ENCODE measurements at places on chromosomes 4 and X.

- ATAC-seq, result peak; percentile 69
Measured at GRCh38 chrX:318068-318738, 393 bp downstream of the GTPBP6 start.

DNA sequence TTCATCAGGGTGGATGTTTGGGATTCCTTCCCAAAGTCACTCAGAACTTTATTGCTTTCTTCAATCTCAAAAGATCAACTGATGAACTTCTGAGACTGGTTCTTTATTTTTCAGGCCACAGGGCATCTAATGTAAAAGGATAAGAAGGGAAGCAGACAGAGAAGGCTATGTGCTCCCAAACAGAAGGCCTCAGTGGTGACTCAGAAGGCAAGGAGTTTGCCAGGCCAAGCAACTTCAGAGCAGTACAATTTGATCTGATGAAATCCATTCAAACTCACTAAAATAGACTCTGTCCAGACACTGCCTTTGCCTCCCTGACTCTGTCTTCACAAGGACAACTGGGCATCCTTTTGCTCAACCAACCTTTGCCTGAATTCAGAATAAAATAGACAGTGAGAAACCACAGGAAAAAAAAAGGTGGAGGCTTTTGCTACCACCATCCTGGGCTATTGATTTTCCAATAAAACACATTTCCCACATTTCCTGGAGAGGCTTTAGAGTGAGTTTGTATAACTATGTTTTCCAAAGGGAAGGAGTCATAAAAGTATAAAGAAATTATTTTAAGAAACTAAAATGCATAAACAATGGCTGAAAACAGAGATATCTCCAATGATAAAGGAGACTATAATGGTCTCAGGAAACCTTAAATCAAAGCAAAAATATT, 55.2 kb downstream of the ARHGEF6 start:
- ATAC-seq, result no peak

- ATAC-seq, result no peak
Measured at GRCh38 chr4:70874268-70875156, 27.7 kb upstream of the MOB1B start.

GRCh38 chr4:59612235-59612634, 1587.9 kb upstream of the ADGRL3 start:
- ATAC-seq, result no peak

DNA sequence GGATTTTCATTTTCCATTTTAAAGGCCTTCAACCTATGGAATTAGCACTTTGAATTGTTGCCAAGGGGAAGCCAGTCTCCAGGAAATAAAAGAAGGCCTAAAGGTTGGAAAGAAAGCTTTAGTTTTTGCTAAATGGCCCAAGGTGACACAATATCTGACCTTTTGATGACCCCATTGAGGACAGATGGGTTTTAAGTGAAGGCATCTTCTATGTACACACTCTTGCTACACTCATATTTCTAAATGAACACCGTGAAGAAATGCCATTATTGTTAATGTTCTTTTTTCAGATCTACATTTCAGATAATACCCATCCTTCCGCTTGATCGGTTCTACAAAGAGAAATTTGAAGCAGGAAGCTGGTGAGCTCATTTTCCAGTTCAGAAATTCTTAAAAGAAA, 162.8 kb upstream of the POU3F4 start:
- peak; percentile 56 for ATAC-seq

- ATAC-seq, result no peak
Measured at GRCh38 chrX:94560930-94561329, 886.9 kb downstream of the FAM133A start.

DNA sequence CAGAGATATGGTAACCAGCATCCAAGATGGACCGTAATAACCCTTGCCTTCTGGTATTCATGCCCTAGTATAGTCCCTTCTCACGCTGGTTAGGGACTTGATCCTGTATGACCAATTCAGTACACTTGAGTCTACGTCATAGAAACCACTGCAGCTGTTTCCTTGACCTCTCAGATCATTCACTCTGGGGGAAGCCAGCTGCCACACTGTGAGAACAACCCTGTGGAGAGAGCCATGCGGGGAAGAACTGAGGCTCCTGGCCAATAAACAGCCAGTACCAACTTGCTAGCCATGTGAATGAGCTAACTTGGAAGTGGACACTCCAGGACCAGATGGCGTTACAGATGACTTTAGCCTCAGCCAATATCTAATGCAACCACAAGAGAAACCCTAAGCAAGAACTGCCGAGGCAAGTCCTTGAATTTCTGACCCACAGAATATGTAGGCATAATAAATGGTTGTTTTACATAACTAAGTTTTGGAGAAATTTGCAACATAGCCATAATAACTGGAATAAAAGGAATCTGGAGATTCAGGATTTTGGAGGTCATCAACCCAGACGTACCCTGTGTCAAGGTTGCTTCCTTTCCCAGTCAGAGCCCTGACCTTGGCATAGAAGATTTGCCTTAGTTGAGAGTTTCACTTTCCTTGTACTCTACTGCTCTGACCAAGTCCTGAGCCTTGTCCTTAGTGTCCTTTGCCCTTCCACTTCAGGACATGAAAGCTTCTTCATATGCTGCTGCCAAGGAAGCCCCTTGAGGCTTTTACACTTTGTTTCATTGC, 87.3 kb upstream of the ZNF81 start:
- no peak for ATAC-seq

DNA sequence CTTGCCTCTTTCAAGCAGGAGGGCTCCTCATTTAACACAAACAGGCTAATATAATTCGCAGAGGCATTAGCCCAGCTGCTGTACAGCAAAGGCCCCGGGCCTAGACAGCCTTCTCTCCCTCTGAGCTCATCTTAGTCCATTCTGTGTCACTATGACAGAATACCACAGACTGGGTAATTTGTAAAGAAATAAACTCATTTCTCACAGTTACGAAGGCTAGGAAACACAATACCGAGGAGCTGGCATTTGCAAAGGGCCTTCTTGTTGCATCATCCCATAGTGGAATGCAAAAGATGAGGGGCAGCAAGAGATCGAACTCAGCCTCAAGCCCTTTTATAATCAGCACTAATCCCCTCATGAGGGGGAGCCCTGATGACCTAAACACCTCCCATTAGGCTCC, 48.5 kb downstream of the TSPAN5 start:
- peak; percentile 71 for ATAC-seq

DNA sequence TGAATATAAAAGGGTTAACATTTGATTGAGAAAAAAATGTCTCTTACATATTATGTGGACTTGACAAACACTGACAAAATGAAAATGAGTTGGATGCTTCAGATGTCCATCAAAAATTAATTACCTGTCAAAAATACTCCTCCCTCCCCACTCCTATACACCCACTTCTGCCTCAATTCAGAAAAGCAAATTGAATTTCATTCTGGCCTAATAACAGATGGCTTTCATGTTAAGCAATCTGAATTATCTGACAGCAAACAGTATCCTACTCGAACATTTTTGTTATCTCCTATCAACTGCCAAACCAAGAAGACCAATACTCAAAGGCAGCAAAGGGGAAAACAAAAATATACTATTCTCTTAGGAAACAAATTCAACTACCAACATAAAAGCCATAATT, 44.0 kb downstream of the ATP8A1 start:
- no peak for ATAC-seq

DNA sequence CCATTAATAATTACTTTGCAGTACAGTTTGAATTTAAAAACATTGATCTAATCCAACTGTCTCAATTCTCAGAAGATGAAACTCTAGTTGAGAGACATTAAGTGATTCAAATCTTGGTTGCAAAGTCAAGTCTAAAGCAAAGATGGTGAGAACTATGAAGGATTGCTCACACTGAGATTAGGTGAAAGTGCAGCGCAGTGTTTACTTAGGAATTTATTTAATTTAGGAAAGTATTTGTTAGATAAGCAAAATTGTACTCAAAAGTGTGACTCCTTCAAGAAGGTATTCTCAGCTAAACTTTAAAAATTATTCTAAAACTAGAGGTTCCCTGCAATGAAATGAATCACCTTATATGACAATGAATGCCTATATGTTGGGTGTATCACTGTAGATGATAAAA, 454.9 kb downstream of the PDGFC start:
- ATAC-seq, result no peak

GRCh38 chr4:168569931-168570276, 73.1 kb downstream of the PALLD start:
- no peak for ATAC-seq

- no peak for ATAC-seq
Measured at GRCh38 chr4:86026720-86027119, 333.1 kb downstream of the MAPK10 start.

DNA sequence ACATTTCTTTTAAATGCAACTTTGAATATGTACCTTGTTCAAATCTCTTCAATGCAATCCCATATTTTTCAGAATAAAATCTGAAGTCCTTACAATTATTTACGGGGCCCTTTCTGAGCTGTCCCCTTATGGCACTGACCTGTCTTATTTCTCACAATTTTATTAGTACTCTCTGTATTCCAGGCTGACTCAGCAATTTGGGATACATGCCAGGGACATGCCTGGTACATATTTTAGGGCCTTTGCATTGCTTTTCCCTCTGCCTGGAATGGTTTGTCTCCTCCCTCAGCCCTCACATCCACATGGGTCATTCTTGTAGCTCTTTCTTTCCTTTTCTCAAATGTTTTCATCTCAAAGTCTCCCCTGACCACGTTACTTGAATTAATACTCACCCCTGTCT, 172.2 kb upstream of the TECRL start:
- no peak for ATAC-seq

DNA sequence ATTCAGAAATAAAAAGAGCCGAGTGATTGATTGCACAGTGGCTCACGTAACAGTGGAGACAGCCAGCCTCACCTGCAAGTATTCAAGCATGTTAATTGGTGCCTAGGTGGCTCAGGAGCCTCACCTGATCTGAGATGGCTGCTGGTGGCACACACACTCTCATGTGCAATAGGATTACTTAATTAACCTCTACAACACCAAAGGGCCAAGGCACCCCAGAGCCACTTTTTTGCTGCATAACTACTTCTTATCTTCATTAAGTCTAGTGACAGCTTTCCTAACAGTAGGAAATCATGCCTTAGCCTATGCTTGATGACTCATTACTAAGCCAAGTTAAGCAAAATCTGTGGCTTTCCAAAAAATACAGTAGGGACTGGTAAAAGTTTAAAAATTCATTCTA, 117.3 kb upstream of the NOCT start:
- ATAC-seq, result peak; percentile 15

DNA sequence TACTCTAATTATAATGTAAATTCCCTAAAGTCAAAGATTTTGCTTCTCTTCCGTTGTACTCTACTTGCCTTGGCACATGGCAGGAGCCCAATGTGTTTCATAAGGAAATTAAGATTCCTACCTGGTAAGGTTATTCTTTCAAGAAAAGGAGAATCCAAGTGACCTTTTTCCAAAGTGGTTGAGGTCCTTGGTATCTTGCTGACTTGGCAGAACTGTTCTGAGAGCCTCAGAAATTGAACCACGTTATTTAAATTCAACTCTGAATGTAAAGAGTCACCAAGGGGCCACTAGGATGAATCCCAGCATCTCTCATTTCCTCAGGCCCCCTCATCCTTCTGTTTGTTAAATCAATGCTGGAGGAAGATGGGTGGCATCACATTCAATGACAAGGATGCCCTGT, 418.2 kb upstream of the MAGEB2 start:
- ATAC-seq, result no peak

DNA sequence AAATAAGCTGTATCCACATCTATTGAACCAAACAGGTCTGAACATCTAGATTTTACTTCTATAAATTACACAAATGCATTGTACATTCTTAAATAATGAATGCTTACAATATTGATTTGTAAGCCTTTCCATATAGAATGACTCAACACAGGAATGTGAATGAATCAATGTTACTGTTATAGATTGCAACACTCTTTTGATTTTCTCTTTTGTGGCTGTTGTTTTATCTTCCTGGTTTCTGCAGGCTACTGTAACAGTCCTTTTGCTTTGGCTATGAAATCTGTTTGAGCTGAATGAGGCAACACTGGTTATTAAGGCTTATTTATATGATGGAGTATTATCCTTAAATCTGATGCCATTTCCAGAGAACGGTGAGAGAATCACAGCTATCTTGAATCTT, 49.5 kb downstream of the GPR50 start:
- no peak for ATAC-seq

- peak; percentile 26 for ATAC-seq
Measured at GRCh38 chrX:15269618-15270521, at the start of gene ASB9. Gene ASB9, minus strand, starts transcription at chrX:15270083. Its CDS starts 209 bp downstream, at chrX:15269874.

DNA sequence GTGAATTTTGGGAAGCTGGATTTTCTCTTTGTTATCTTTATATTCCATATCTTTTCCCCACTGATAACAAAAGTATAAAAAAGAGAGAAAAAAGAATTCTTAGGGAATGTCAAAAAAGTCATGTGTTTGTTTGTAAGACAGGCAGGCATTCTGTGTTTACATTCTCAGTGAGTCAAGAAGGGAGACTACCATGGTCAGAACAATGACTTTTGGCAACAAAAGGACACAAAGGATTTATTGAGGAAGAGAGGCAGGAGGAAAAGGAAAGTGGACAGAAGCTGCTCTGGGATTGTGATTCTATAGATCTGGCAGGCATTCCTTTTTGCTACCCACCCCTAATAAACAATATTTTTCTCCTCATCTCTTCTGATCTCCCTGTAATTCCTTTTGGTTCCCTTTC, 5.9 kb upstream of the ANK2 start:
- no peak for ATAC-seq

DNA sequence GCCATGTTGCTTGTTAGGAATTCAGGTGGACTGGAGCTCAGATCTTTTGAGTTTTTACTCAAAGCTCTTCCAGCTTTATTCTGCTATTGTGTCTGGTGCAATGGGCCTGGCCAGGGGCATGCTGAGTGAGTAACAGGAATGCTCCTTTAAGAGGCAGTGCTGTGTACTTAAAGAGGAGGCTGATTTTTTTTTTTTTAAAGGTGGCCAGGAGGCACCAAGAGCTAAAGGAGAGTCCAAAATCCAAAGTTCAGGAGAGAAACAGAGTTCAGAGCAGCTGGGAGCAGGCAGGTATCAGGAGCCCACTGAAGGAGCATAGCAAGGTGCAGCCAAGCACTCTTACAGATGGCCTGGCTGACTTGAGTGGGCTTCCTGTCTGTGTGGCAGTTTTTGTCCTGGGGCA, 178.7 kb downstream of the FMR1NB start:
- ATAC-seq, result no peak

DNA sequence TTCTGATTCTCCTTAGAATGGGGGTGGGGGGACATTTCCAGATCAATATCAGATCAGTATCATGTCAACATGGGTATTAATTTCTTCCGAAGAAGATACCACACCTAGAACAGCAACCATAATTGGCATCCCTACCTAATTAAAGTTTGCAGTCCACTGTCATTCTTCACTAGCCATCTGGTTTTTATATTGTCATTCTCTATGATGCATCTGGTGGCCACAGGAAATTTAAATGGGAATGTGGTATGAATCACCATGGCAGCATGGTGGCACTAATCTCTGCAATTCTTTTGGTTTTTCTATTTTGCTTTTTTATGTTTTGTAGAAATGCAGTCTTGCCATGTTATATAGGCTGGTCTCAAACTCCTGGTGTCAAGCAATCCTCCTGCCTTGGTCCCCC, 16.6 kb upstream of the UBE2D3 start:
- ATAC-seq, result no peak

DNA sequence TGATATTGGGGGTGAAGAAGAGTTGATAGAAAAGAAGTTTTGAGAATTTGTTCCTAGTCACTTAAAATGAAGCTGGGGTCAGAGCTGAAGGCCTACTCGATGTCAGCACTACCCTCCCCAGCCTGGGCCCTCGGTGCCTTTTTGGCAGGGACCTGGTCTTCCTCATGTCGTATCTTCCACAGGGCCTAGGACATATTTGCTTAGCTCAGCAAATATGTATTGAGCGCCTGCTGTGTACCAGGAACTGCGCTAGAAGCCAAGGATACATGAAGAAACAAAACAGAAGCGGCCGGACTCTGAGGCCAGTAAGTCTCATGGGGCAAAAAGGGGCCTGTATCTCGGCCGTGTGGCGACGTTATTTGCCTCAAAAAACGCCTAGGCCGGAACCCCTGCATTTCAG, 44.3 kb downstream of the DCTD start:
- no peak for ATAC-seq
